Left renal cortex interstitium (tissue), 4 donors: ENCODE measurements at places on chromosomes 7 and 10.

DNA sequence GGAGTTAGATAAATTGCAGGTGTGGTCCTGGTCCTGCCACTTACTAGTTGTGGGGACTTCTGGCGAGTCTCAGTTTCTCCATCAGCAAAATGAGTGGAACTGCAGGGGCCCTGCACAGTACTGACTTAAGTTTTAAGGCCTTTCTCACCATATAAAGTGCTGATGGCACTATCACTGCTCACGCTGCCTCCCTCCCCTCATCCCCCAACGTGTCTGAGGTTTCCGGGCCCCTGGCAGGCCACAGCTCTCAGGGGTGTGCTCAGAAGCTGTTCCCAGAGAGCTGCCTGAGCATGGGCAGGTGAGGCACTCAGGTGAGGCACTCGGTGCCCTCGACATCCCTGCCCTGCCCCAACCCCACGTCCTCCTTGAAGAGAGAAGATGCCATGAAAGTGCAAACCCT, 74.2 kb downstream of the VOPP1 start:
- no peak for DNase-seq

- no peak for DNase-seq
Measured at GRCh38 chr10:29083096-29083495, 205.8 kb upstream of the LYZL1 start.

DNA sequence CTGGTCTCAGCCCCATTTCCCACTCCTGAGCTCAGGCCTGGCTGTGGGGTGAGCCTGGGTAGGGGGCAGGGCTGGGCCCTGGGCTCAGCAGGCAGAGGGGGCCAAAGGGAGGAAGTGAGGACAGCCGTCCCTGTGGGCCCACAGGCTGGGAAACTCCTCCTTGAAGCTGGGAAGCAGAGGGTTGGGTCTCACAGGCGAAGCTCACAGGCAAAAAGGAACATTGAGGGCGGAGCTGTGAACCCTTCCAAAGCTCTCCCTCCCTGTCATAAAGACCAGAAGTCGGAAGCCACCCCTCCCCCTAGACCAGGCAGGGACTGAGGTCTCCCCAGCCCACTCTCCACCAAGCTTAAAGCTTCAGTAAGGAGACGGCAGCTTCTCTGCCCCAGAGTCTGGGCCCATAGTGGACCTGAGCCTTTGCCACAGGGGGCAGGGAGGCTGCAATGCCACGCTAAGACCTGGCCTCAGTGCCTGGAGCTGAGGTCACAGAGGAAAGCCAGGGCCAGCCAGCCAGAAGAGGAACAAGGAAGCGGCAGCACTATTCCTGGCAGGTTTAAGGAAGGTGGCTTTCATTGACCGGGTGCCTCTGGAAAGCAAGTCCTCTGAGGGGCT, 1.0 kb upstream of the KCP start:
- no peak for DNase-seq

- no peak for DNase-seq
Measured at GRCh38 chr7:47488969-47489342, 93.0 kb downstream of the TNS3 start.

- DNase-seq: no peak
Measured at GRCh38 chr10:15236340-15236739, 67.8 kb upstream of the NMT2 start.

DNA sequence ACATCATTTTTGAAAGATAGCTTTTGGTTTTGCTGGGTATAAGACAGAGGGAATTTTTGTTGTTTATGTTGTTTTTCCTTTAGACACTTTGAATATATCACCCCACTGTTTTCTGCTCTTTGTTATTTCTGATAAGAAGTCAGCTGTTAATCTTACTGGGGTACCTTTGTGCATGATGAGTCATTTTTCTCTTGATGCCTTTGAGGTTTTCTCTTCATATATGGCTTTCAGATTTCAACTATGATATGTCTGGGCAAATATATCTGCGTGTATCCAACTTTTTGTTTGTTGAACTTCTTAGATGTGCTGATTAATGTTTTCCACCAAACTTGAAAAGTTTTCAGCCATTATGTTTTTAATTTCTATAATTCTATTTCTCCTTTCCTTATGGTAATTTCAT, 208.6 kb upstream of the TMEM72 start:
- no peak for DNase-seq

- no peak for DNase-seq
Measured at GRCh38 chr7:2657920-2658671, 26.3 kb downstream of the TTYH3 start.

GRCh38 chr10:71974489-71975021, 10.4 kb downstream of the CHST3 start:
- DNase-seq: no peak
